Activated CD4-positive, alpha-beta memory T cell treated with anti-CD3 and anti-CD28 coated beads for 36 hours (primary cell): ENCODE measurements at places on chromosomes 2 and 18. TPM values are rescaled to one million over a fixed set of nuclear protein-coding genes. Genes with fewer than 3 reads are reported as not detected.

LYPD6B gene
- total RNA-seq = not detected

CYS1 gene
- total RNA-seq = not detected

DNA sequence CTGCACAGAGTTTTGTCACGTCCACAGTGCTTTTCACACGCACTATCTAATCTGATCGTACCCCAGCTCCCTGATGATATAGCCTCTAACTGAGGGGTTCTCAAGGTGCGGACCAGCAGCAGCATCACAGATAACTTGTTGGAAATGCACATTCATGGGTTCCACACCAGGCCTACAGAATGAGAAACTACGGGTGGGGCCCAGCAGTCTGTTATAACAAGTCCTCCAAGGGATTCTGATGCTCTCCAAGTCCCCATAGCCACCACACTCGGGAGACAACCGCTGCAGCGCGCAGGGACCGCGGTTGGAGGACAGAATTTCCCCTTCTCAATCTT is 745 bp upstream of the BZW1 start:
- H3K36me3 ChIP-seq = peaks cover 34% of the 10 kb centered on the region
- H3K4me1 ChIP-seq = peaks cover 40% of the 10 kb centered on the region
- H3K27me3 ChIP-seq = peaks cover 1% of the 10 kb centered on the region
- H3K27ac ChIP-seq = peak overlapping the region; percentile 98
- DNase-seq = no peak

GRCh38 chr2:177348733-177349693 is 43.6 kb upstream of the AGPS start:
- no peak overlapping the region for H3K27ac ChIP-seq
- H3K27me3 ChIP-seq = no peaks in the 10 kb centered on the region
- no peak overlapping the region for H3K4me3 ChIP-seq

GRCh38 chr2:136305517-136306192 is 187.7 kb upstream of the CXCR4 start:
- peak overlapping the region; percentile 33 for H3K4me3 ChIP-seq
- H3K4me1 ChIP-seq = peaks cover 34% of the 10 kb centered on the region
- DNase-seq = peak; percentile 84

- no peaks in the 10 kb centered on the region for H3K27me3 ChIP-seq
- H3K27ac ChIP-seq = no peak overlapping the region
- no peak for DNase-seq
- no peaks in the 10 kb centered on the region for H3K36me3 ChIP-seq
- no peaks in the 10 kb centered on the region for H3K4me1 ChIP-seq
- H3K4me3 ChIP-seq = no peak overlapping the region
These were observed 24.9 kb upstream of the LRRTM1 start for GRCh38 chr2:80329491-80329890.

- H3K4me1 ChIP-seq = peaks cover 54% of the 10 kb centered on the region
- no peak overlapping the region for H3K4me3 ChIP-seq
- H3K27me3 ChIP-seq = no peaks in the 10 kb centered on the region
- H3K36me3 ChIP-seq = no peaks in the 10 kb centered on the region
- peak overlapping the region; percentile 96 for H3K27ac ChIP-seq
These were observed 101.6 kb downstream of the LBH start for GRCh38 chr2:30332791-30333453.

- no peak overlapping the region for H3K4me3 ChIP-seq
- H3K27ac ChIP-seq = no peak overlapping the region
- H3K36me3 ChIP-seq = no peaks in the 10 kb centered on the region
- no peaks in the 10 kb centered on the region for H3K27me3 ChIP-seq
- no peak for DNase-seq
These were observed 335.5 kb upstream of the SPRED2 start for GRCh38 chr2:65767946-65768345.

DNA sequence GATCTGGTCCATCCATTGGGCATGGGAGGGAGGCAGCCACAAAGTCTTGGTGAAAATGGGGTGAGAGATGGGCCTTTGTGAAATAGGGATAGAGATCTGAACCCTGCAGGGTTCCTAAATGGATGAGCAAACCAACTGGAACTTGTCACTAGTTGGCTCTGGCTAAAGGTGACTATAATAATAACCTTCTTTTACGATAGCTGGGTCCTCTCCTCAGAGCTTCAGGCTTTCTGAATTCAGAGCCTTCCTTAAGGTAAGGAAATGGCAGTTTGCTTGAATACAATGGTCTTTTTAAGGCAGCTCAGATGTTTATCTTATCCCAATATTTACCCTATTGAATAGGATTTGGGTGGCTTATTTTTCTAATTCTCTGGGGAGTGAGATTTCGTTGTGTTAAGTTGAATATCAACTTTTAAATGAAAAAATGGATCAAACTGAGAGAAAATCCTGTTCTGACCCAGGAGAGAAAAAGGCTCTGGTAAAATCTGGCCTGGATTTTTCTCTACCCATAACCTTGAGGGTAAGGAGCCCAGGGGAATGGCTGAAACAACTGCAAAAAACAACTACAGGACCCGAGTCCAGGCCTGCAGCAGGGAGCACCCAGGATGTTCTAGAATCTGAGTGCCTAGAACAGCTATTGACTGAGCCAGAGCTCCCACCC is 61.1 kb upstream of the CXCR4 start:
- H3K4me3 ChIP-seq = no peak overlapping the region
- no peak for DNase-seq
- H3K36me3 ChIP-seq = no peaks in the 10 kb centered on the region

- H3K36me3 ChIP-seq = peaks cover 16% of the 10 kb centered on the region
- no peaks in the 10 kb centered on the region for H3K27me3 ChIP-seq
- no peak overlapping the region for H3K4me3 ChIP-seq
- H3K27ac ChIP-seq = no peak overlapping the region
These were observed 64.7 kb upstream of the MGAT5 start for GRCh38 chr2:134189009-134189720.
